ENCODE measurements at places on chromosomes 1 and 21. TPM values are rescaled to one million over a fixed set of nuclear protein-coding genes. Genes with fewer than 3 reads are reported as not detected.

- no peak overlapping the region for H3K27ac ChIP-seq
- H3K4me1 ChIP-seq, result no peaks in the 10 kb centered on the region
- H3K4me3 ChIP-seq, result no peak overlapping the region
- no peaks in the 10 kb centered on the region for H3K36me3 ChIP-seq
- no peak for DNase-seq
- no peaks in the 10 kb centered on the region for H3K27me3 ChIP-seq
Measured at GRCh38 chr1:6330410-6330911, 63.1 kb downstream of the ACOT7 start.

- H3K4me3 ChIP-seq, result no peak overlapping the region
- H3K27ac ChIP-seq, result no peak overlapping the region
- no peaks in the 10 kb centered on the region for H3K27me3 ChIP-seq
- H3K36me3 ChIP-seq, result no peaks in the 10 kb centered on the region
- DNase-seq, result no peak
Measured at GRCh38 chr1:214440219-214440965, 111.0 kb downstream of the PTPN14 start.

- no peak overlapping the region for H3K4me3 ChIP-seq
- H3K27me3 ChIP-seq, result no peaks in the 10 kb centered on the region
- H3K4me1 ChIP-seq, result no peaks in the 10 kb centered on the region
- DNase-seq, result no peak
- H3K27ac ChIP-seq, result no peak overlapping the region
Measured at GRCh38 chr21:29586696-29587095, 288.0 kb downstream of the BACH1 start.

GRCh38 chr1:29224356-29224837, 6.3 kb downstream of the MECR start:
- no peak for DNase-seq
- no peak overlapping the region for H3K4me3 ChIP-seq
- no peaks in the 10 kb centered on the region for H3K27me3 ChIP-seq
- H3K36me3 ChIP-seq, result peaks cover 2% of the 10 kb centered on the region
- no peaks in the 10 kb centered on the region for H3K4me1 ChIP-seq

- H3K4me3 ChIP-seq, result no peak overlapping the region
- H3K36me3 ChIP-seq, result no peaks in the 10 kb centered on the region
- no peak for DNase-seq
- no peaks in the 10 kb centered on the region for H3K4me1 ChIP-seq
Measured at GRCh38 chr1:222043444-222044292, 301.8 kb upstream of the DUSP10 start.

DNA sequence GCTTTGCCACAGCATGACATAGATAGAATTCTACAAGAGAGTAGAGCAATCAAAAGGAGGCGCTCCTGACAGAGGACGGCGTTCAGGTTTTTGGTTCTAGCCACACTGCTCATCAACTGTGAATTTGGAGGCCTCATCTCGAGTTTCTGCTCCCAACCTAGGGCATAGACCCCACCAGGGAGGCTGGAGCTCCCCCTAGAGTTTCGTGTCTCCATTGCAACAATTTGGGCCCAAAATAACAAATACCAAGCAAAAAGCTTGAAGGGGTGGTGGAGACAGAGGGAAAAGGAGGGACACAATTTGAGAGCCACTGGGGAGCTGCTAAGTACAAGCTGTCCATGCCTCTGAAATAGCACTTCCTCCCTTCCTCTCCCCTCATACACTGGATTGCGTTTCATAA, 297.0 kb downstream of the GPATCH2 start:
- H3K4me3 ChIP-seq, result no peak overlapping the region
- no peak for DNase-seq

DNA sequence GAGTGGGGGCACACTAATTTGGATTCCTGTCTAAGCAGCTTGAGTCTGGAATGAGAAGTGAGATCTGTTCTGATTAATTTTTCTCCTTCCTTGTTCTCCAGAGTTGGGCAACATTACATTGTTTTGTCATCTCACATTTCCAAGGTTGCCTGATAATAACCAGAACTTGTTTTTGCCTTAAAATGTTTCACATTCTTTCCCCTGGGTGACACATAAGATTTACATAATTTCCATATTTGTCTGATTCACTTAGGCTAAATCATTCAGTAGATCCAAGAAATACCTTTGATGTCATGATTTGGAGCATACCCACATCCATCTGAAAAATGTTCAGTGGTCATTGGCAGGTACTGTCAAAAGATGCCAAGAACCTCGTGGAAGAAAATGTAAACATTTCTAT, 60.3 kb downstream of the XCL2 start:
- no peaks in the 10 kb centered on the region for H3K4me1 ChIP-seq
- DNase-seq, result no peak
- no peak overlapping the region for H3K27ac ChIP-seq
- H3K4me3 ChIP-seq, result no peak overlapping the region

TTC22 gene
- 3.8 TPM for polyA plus RNA-seq

TCP10L gene
- 1.1 TPM for polyA plus RNA-seq

CD2 gene
- polyA plus RNA-seq, result 349 TPM
